Karpas-422 (cell line): ENCODE measurements at places on chromosomes 6 and 20. TPM values are rescaled to one million over a fixed set of nuclear protein-coding genes. Genes with fewer than 3 reads are reported as not detected.

GRM4 gene
- not detected in 2 replicates for total RNA-seq

PTGIS gene
- not detected in 2 replicates for total RNA-seq

ID4 gene
- not detected in 2 replicates for total RNA-seq

NRSN1 gene
- 0.30 TPM in 1 of 2 replicates, not detected in the other for total RNA-seq

TBC1D7 gene
- 16.3 and 28.6 TPM in 2 replicates for total RNA-seq

HLA-DQA2 gene
- total RNA-seq: 40.2 and 66.5 TPM in 2 replicates

RBM39 gene
- total RNA-seq: 315 and 375 TPM in 2 replicates

MAS1 gene
- not detected in 2 replicates for total RNA-seq

CDSN gene
- not detected in 2 replicates for total RNA-seq

LCA5 gene
- not detected in 2 replicates for total RNA-seq

ELOVL2 gene
- 0.07 TPM in 1 of 2 replicates, not detected in the other for total RNA-seq

CRISP3 gene
- not detected in 2 replicates for total RNA-seq
